ENCODE measurements at places on chromosomes 1 and 21.
A peak's percentile ranks its signal among the peaks of the same experiment; 100 is the strongest.

DNA sequence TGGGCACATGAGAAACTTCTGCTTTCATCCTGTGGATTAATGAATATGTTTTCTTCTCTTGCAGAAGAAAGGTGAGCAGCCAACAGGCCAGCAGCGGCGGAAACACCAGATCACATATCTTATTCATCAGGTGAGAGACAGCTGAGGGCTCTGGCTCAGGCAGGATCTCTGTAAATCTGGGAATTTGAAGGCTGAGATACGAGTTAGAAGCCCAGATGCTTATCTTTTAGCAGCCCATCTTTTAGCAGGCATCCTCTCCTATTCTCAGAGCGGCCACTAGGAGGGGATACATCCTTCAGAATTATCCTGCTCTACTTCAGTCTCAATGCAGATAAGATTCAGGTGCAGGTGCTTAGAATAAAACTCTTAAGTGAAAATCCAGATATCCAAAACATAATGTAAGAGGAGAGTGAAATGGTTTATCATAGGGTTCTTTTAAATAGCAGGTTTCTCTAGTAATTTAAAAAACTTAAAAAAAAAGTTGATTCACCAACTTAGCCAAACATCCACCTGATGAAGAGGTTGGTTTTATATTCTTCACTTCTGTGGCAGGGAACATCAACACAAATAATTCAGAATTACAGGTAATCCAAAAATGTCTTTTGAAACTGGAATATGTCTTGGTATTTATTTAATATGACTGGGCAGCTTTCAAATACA, 19.3 kb downstream of the SH2D2A start:
- no peak for DNase-seq

DNA sequence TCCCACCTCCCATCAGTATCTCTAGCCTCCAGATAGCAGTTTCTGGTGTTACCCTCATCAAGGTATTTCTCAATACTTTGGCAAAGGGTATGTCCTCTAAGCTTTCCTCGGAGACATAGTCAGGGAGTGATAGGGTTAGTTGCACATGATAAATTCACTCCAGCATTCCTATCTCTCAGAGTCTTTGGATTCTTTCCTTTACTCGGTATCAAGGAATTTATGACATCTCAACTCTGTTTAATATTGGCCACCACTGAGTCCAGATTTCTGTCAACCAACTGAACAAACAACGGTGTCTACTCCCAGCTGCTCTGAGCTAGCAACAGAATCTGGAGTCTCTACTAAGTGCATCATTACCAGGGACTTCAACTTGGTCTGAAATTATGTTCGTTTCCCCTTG, 233.4 kb downstream of the TM2D1 start:
- DNase-seq = no peak

- DNase-seq = no peak
Observed at GRCh38 chr1:163664671-163665335, 343.0 kb downstream of the NUF2 start.

GRCh38 chr21:45406801-45407628, 2.0 kb downstream of the COL18A1 start:
- DNase-seq = no peak

- no peak for DNase-seq
Observed at GRCh38 chr1:145707183-145707867, at the start of gene PDZK1. PDZK1 (minus strand) TSS chr1:145707368; CDS start chr1:145688021, 19,347 bp downstream.

DNA sequence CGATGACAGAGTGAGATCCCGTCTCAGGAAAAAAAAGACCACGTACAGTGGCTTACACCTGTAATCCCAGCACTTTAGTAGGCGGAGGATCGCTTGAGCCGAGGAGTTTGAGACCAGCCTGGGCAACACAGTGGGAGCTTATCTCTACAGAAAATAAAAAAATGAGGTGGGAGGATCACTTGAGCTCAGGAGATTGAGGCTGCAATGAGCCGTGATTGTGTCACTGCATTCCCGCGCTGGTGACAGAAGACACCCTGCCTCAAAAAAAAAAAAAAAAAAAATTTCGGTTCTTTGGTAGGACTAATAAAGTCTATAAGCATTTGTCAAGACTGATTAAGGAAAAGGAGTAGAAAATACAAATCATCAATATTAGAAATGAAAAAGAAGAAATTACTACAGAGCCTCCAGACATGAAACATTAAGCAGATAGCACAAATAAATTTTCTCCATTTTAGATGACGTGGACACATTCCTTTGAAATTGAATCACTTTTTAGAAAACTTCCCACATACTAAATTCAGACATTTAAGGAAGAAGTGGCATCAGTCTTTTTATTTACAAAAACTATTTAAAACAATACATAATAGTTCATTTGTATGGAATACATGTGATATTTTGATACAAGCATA, 30.4 kb downstream of the MORC3 start:
- DNase-seq = no peak

GRCh38 chr1:54857141-54857540, 29.9 kb downstream of the DHCR24 start:
- DNase-seq = no peak

DNA sequence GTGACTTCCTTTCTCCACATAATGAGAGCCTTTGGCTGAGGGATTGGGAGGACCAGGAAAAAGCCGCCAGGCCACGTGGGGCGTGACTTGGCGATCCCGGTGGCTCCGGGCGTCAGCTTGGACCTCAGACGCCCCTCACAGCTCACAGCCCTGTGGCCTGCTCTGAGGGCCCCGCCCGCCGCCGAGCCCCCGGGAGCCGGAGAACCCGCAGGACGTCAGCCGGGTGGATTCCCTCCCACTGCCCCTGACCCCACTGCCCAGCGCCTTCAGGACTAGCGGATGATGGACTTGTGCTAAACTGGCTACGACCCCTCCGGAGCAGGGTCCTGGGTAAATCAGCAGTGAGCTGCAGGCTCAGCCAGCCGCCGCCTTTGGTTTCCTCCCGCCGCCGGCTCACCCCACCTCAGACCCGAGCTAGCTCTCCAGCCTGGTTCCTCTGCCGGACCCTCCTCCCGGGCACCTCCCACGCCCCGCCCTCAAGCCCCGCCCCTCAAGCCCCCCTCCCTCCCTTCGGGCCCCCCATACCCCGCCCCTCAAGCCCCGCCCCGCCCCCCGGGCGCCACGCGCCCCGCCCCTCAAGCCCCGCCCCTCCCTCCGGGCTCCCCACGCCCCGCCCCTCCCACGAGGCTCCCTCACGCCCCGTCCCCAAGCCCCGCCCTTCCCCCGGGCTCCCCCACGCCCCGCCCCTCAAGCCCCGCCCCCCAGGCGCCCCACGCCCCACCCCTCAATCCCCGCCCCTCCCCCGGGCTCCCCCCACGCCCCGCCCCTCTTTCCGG, 10.0 kb upstream of the FAAP20 start:
- DNase-seq = peak; percentile 80

- DNase-seq = peak; percentile 70
Observed at GRCh38 chr1:150976879-150977694, 2.5 kb upstream of the CERS2 start.

DNA sequence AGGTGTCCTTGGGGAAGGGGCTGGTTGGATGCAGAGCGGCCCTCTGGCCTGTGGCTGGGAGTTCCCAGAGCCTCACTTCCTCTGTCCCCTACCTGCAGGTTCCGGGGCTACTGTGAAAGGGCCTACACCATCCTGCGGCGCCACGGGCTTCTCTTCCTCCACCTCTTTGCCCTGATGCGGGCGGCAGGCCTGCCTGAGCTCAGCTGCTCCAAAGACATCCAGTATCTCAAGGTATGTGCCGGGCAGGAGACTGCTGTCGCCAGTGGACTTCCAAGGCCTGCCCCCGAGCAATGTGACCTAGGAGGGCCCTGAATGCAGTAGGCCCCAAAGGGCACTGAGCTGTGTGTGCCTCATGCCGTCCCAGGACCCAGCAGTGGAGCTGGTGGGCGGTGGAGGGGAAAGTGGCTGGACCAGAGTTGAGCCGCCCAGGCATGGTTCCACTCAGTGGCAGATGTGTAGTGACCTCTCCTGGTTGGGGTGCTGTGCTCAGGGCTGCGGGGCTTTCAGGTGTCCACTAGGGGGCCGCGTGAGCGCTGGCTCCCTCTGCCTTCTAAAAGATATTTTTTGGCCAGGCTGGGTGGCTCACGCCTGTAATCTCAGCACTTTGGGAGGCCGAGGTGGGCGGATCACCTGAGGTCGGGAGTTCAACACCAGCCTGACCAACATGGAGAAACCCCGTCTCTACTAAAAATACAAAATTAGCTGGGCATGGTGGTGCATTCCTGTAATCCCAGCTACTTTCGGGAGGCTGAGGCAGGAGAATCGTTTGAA, 73.4 kb downstream of the PIK3CD start:
- no peak for DNase-seq

- no peak for DNase-seq
Observed at GRCh38 chr1:54460351-54460750, 54.2 kb upstream of the SSBP3 start.

- DNase-seq = no peak
Observed at GRCh38 chr1:192958871-192959270, 100.3 kb downstream of the UCHL5 start.

DNA sequence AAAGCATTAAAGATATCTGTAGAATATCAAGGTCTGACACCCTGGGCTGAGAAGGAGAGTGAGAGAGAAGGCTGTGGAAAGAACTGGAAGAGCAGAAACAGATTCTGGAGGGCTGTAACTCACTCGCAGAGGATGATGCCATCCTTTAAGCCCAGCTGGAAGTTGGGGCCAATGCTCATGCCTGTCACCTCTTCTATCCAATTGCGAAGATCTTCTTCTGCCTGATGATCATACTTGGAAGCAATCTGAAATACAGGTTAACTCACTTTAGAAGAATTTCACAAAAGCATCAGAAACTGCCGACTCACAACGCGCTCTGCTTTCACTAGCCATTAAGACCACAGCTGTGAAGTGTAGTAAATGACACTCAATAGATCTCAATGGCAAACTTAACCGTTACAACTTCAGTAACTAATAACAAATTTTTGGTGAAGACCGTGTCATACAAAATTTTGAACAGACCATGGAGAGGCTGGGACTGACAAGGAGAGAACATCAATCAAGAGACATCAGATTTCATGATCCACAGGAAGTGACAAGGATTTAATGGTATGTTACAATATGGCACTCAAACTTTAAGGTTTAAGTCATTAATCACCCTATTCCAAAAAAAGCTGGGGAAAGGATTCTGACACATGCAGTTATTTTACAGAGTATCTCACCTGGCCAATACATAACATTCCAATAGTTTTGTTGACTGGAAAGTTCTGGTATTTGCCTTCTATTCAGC, 23.5 kb downstream of the CNN3 start:
- no peak for DNase-seq

DNA sequence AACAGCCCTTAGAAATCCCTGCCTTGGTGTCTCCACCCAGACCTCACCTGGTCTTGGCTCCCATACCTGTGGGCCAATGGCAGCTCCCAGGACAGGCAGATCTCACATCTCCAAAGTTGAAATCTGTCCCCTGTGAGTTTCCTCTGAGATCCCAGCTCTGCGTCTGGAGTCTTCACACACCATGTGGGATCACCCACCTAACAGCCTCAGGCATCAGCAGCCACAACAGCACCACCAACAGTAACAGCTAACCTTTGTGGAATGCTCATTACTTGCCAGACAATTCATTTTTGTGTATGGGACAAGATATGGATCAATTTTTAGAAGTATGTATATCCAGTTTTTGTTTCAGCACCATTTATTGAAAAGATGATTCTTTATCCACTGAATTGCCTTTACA, 523.2 kb downstream of the MATN1 start:
- DNase-seq = no peak

- peak; percentile 21 for DNase-seq
Observed at GRCh38 chr1:207910591-207911354, at the start of gene CD34. CD34 (minus strand) TSS chr1:207911125; CDS start chr1:207911080, 45 bp downstream.

- no peak for DNase-seq
Observed at GRCh38 chr1:161088587-161089110, 709 bp downstream of the NECTIN4 start.

DNA sequence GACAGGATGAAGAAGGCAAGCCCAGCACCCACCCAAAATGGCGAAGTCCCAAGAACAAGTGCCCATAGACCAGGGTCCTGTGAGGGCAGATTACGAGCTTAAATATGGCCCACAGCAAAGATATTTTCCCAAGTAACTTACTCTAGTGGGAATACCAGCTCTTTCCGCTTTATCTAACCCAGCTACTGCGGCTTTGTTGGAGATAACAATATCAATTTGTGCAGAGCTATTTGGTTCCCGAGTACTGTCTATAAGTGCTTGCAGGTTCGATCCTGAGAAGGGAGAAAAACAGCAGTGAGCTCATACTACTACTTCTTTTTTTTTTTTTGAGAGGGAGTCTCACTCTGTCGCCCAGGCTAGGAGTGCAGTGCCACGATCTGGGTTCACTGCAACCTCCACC, 14.3 kb upstream of the DNAJC28 start:
- no peak for DNase-seq

GRCh38 chr1:12552951-12553921, 64.8 kb downstream of the DHRS3 start:
- no peak for DNase-seq

GRCh38 chr1:80155371-80155770, 1148.8 kb upstream of the ADGRL4 start:
- no peak for DNase-seq

GRCh38 chr1:54291276-54292001, 91.5 kb downstream of the MRPL37 start:
- no peak for DNase-seq

DNA sequence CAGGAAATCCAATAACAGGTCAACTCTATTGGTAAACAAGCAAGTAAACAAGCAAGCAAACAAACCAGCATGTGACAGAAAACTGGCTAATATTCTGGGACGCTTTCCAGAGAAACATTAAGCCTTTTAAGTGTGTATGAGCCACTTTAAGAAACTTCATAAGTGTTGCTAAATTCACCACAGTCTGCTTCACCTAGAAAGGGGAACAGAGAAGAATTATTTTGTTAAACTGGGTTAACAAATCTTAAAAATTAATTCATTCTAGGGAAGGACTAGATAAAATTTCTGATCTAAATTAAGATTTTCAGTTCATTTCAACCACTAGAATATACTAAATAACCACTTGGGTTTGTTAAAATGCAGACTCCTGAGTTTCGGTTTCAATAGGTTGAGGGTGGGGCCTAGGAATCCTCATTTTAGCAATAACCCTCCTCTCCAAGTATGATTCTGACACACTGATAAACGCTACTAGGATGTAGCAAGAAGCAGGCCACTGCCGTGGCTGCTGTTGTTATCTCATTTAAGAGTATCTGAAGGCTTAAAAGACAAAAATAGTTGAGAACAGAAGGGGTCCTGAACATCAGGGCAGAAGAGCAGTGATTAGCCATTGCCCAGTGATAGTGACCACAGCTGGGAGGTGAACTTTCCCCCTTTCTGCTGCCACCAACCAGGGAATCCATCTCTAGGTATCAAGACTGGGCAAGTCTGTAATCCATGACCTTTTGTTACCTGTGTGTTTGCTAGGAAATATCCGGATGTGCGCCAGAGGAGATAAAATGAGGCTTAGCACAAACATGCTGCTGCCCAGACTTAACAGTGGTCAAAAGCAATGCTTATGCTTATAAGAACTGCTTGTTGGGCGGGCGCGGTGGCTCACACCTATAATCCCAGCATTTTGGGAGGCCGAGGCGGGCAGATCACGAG, 11.2 kb downstream of the CREG1 start:
- no peak for DNase-seq

Measured in amygdala (tissue), 56 donors.